GM06990 (cell line): ENCODE measurements at places on chromosomes 11 and 22.

DNA sequence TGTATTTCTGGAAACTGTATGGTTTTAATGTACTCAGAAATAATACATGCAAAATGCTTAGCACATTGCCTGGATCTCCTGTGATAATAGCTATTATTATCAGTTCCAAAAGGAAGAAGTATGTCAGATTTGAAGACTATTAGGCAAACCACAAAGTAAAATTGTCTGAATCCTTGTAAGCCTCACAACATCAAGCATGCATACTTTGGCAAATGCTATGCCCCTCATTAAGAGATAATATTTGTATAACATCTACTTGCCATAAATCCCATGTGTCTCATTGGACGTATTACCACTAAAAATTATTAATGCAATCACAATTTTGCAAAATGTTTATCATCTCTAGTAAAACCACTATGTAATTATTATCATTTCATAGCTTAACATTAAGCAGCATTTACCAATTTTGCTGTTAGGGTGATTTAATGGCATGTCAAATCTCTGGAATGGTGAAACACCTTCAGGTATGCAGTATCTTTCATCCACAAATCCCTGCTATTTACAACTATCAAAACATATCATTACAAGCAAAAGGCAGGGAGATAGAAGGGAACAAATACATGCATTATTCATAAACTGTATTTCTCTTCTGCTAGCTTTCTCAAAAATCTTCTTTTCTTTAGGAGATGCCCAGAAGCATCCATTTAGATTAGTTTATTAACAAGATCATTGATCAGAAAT lies 974.6 kb upstream of the RAG2 start:
- DNase-seq, result no peak

DNA sequence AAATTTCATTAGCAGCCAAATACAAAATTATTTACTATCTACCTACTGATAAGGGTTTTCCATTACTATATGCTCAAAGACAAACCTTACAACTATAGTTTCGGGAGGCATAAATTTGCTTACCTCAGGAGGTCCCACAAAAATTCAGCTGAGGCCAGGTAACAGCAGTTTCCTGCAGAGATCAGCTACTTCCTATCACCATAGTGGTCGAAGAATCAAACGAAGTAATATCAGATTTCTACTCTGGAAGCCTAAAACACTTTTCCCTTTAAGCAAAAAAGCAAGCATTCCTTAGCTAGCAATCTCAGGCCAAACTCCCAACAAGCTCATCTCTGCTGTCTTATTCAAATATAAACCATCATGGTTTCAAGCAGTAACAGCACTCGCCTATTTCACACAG lies 3.1 kb downstream of the NAP1L4 start:
- no peak for DNase-seq

DNA sequence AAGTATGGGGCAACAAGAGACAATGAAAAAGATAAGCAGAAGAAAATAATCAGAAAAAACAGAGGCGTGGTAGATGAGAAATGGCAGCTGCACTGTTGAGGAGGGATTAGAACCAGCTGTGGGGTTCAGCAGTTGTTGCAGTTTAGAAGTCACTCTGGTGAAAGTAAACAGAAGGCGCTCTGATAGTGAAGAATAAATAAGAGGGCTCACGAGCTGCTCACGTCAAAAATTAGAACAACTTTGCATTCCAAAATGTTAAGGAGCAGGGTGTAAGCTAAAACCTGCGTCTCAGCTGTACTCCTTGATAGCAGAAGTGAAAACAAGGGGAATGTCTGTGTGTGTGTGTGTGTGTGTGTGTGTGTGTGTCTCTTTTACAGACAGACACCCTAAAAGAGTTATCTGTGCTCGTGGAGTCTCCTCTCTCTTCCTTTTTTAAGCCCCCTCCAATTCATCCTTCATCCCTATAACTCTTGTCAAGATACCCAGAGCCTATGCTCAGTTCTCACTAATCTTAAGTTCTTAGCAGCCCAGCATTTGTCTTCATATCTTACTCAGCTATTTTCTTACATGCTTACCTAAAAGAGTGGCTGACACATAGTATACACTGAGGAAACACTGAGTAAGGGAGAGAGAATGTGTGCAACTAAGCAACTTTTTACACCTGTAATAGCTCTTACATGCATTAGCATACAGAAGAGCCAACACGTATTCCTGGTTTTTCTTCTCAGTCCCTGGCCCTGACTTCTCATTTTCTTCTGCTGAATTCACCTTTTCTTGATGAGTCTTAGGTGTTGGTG lies 8.9 kb downstream of the TTC17 start:
- no peak for DNase-seq

DNA sequence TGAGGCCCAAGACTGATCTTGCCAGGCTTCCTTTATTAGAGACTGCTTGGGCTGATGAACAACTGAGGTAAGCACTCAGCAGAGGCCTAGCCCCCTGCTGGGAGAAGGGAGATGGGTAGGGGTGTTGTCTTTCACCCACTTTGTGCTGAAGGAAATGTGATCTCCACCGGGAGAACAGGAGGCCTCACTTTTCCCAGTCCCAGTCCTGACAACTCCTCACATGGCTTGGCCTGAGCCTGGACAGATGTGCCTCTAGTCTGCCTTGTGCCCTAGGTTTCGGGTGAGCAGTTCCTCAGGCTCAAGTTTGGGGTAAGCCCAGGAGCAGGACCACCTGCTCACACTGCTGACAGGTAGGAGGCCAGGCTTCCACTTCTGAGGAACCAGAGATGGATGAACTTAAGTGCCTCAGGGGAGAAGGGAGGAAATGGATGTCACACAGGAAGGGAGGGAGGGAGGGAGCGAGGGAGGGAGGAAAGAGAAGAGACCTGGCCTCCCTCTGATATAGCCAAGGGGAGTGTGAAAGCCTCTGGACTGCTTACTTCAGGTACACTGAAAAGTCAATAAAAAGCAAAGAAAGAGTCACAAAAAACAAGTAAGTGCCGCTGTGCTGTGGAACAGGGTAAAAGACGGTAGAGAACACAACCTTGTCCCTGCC lies 8.1 kb downstream of the CLPB start:
- DNase-seq, result no peak

- no peak for DNase-seq
These were observed 44.9 kb downstream of the OR4C46 start for GRCh38 chr11:54558919-54559318.

- no peak for DNase-seq
These were observed 59.0 kb downstream of the SYN3 start for GRCh38 chr22:32999039-32999815.

- no peak for DNase-seq
These were observed 72.6 kb downstream of the NAV2 start for GRCh38 chr11:19785265-19785664.

DNA sequence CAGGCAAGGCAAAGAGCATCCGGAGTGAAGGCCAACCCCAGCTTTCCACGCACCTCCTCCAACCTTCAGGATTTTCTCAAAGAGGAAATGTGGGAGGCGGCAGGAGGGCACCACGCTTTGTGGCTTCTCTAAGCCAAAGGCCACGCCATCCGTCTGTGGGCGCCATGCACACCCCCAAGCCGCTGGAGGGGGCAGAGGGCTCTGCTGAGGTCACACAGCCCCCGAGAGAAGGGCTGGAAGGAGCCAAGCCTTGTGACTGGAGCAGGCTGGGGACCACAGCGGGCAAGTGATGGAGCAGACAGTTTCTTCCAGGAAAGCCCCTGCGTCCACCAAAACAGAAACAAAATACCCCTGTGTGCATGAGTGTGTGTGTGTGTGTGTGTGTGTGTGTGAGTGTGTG lies 527.4 kb downstream of the BRD1 start:
- no peak for DNase-seq

DNA sequence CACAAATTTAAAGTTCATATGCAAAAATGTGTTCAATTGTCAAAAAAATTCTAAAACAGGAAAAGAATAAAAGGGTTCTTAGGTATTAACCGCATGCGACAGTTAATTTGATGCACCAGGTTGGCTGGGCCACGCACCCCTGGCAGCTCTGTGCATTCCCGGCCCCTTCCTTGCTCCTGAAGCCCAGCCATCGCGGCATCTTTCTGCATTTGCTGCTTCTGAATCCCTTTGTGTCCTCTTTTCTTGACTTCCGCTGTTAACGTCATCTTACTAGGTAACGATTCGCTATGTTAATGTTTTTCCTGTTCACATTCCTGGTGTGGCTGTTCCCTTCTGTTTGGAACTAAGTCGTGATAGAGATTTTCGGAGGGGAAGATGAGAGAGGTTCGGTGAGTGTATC lies 7.9 kb upstream of the KLHDC7B start:
- no peak for DNase-seq

- DNase-seq, result no peak
These were observed 250.6 kb upstream of the PLET1 start for GRCh38 chr11:112511271-112511670.

- DNase-seq, result no peak
These were observed 43.5 kb upstream of the GNAZ start for GRCh38 chr22:23026777-23027176.

GRCh38 chr22:45351956-45352355 lies 42.2 kb downstream of the FAM118A start:
- no peak for DNase-seq

DNA sequence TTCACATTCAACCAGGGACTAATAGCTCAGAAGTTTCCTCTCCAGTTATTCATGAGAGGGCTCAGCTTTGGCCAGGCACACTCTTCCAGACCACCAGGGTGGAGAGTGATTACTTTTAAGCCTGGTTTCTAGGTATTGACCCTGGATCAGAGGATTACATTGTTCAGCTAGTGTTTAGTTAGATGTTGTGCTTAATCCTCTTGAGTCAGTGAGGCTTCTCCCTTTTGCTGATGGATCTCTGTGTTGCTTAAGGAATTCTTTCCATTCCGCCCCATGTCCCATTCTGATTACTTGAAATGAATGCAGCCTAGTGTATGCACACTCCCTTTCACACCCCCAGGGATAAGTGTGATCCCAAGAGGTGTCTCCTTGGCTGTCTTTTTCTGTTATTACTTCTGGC lies 271.7 kb upstream of the ANO5 start:
- no peak for DNase-seq

GRCh38 chr11:37322333-37323194 lies 724.5 kb upstream of the RAG2 start:
- no peak for DNase-seq

GRCh38 chr11:36791957-36792356 lies 193.9 kb upstream of the RAG2 start:
- no peak for DNase-seq
